ENCODE measurements at places on chromosomes 6 and 20.

DNA sequence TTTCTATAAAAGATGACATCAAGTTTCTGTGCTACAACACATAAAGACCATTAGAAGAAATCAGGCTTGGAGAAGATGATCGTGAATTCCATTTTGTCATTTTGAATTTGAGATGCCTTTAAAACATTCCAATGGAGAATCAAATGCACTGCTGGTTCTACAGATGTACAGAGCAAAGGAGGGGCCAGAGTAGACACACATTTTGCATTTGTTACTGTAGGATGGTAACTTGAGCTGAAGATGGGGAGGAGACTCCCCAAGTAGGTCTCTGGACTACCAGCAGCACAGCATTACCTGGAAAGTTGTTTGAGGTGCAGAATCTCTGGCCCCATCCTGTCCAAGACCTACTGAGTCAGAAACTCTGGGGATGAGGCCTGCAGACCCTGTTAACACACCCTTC, 121.6 kb upstream of the RALGAPA2 start:
- DNase-seq, result no peak

- DNase-seq, result no peak
These were observed 6.4 kb downstream of the FYN start for GRCh38 chr6:111866857-111867256.

DNA sequence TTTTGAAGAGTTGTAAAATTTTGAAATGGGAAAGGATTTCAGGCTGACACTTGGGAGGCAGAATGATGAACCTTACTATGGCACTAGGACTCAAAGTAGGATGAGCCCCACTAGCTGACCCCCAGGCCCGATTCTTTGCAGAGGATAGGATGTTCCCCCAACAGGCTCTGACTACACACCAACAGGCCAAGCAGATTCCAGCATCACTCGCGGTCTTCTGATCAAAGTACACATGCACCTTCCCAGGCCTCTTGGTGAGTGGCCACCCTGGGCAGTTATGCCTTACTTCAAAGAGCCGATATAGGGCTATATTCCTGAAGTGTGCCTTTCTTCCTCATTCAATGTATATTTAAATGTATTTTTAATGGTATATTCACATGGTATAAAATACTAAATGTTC, 117.6 kb upstream of the TMEM181 start:
- no peak for DNase-seq

- DNase-seq, result no peak
These were observed 11.2 kb upstream of the TAGAP start for GRCh38 chr6:159056003-159056402.

DNA sequence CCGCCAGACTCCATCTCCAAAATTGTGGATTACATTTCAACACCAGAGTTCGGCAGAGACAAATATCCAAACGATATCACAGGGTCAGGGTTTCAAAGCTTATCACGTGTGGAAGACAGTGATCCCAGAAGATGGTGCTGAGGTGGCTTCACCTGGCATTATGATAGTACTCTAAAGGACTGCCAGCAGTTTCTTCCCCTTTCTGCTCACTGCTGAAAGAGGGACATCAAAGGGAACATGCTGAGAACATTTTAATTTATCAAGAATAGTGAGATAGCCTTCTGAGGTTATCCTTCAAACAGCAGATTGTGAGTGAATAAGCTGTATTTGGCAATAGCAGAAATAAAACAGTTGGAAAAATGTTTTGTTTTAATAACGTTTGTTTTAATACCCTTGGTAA, 79.7 kb downstream of the FIG4 start:
- DNase-seq, result no peak

All from stimulated activated CD8-positive, alpha-beta memory T cell treated with anti-CD3 and anti-CD28 coated beads, Interleukin-15, amount 100 ng/mL, for 1 hour (primary cell).